ENCODE measurements at places on chromosomes 13 and 19. TPM values are rescaled to one million over a fixed set of nuclear protein-coding genes. Genes with fewer than 3 reads are reported as not detected.

DNA sequence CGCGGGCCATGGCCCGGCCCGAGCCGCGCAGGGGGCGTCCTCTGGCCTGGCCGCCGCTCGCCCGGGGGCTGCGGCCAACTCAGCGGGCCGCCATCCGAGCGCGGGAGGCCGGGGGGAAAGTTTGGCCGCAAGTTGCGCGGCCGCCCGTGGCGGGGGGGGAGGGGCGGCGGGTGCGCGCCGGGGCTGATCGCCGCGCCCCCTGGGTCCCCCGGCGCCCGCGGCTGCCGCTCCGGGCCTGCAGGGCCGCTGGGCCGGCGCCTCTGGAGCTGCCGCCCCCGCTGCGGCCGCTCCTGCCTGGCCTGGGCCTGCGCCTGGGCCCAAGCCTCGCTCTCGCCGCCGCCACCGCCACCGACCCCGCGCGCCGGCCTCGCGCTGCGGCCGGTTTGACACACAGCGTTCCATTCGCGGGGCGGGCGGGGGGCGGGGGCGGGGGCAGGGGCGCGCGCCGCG lies at the start of gene NR2F6:
Gene NR2F6 (minus strand): TSS at position 385 of the 450 bp plus-strand sequence. CDS start 699 bp downstream, outside the sequence.
- DNase-seq = no peak

GFY gene
- total RNA-seq = not detected

IL4I1 gene
- total RNA-seq = 0.40 TPM

GJB6 gene
- not detected for total RNA-seq

GDF15 gene
- 22.1 TPM for total RNA-seq

DNA sequence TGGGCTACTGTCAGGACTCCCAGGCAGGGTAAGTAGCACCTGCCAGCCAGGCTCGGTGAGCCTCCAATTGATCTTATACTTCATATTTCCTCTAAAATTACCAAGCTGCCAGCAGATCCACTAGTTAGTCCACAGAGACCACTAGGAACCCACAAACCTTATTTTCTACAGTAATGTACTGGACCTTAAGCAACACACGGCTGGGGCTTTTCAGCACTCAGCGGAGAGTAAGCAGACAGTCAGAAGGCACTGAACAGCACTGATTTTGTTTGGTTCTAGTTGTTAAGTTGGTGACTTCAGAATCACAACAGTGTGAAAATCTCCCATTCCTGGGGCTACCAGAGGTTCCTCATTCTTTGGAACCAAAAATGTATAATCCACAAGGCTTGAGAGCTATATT lies 56.1 kb downstream of the MRPL57 start:
- DNase-seq = no peak

ADGRE1 gene
- 0.33 TPM for total RNA-seq

FUT3 gene
- total RNA-seq = not detected

- DNase-seq = no peak
Measured at GRCh38 chr13:31862828-31863227, 123.5 kb downstream of the RXFP2 start.

WDR87 gene
- total RNA-seq = not detected

- DNase-seq = no peak
Measured at GRCh38 chr19:6551607-6552450, 21.0 kb downstream of the TNFSF9 start.

DNA sequence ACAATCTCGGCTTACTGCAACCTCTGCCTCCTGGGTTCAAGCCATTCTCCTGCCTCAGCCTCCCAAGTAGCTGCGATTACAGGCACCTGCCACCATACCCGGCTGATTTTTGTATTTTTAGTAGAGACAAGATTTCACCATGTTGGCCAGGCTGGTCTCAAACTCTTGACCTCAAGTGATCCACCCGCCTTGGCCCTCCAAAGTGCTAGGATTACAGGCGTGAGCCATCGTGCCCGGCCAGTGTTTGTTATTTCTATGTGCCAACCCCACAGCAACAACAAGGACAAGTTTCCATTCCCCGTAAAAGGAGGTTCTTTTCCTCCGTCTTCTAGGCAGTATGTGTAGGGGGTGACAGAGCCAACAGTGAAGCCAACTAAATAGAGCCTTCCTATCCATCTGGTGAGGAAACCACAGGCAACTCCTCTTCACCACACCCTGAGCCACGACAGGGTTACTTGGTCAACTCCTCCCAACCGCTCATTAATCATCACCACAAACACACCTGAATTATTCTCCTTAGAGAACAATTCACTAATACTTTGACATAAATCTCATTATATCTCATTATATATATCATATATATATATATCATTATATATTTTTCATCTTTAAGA lies 25.5 kb downstream of the FOXO1 start:
- DNase-seq = no peak

CEACAM3 gene
- total RNA-seq = not detected

DNA sequence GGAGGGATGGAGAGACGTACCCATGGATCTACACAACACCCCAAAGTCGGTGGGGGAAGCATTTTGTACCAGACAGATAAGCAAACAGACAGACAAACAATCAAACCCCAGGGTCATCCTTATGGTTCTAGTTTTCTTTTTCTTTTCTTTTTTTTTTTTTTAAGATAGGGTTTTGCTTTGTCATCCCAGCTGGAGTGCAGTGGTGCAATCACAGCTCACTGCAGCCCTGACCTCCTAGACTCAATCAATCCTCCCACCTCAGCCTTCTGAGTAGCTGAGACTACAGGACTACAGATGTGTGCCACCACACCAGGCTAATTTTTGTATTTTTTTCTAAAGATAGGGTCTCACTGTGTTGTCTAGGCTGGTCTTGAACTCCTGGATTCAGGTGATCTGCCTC lies 17.9 kb upstream of the FBL start:
- DNase-seq = no peak

DNA sequence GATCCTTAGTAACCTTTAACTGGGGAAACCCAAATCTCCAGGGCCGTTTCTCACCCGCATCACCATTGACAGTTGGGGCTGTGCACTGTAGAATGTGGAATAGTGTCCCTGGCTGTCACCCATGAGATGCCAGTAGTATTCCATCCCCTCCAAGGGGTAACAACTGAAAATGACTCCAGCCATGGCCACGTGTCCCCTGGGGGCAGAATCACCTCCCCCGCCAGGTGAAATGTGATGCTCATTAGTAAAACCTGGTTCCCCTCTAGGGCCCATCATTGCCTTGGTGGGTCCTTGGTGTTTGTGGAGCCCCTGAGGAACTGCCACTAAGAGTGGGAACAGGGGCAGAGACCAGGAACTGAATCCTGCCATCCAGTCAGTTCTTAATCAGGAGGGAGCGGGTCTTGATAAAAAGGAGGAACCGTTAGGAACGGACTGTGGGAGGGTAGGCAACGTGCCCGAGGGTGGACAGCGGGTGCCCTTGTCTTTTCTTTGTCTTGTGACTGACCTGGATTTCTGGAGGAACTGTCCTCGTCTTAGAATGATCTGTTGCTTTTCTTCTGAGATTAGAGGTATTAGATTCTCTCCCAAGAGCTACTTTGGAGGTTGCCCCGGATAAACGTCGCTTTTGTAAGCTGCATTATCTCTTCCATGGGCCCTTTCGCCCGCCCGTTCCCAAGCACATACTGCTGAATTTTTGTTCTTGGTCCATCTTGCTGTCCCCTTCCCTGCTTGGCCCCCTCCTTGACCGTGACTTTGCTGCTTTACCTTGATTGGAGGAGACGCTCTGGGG lies 3.5 kb downstream of the MYO9B start:
- no peak for DNase-seq

GRCh38 chr13:109355875-109356434 lies 430.4 kb downstream of the IRS2 start:
- DNase-seq = no peak

DNA sequence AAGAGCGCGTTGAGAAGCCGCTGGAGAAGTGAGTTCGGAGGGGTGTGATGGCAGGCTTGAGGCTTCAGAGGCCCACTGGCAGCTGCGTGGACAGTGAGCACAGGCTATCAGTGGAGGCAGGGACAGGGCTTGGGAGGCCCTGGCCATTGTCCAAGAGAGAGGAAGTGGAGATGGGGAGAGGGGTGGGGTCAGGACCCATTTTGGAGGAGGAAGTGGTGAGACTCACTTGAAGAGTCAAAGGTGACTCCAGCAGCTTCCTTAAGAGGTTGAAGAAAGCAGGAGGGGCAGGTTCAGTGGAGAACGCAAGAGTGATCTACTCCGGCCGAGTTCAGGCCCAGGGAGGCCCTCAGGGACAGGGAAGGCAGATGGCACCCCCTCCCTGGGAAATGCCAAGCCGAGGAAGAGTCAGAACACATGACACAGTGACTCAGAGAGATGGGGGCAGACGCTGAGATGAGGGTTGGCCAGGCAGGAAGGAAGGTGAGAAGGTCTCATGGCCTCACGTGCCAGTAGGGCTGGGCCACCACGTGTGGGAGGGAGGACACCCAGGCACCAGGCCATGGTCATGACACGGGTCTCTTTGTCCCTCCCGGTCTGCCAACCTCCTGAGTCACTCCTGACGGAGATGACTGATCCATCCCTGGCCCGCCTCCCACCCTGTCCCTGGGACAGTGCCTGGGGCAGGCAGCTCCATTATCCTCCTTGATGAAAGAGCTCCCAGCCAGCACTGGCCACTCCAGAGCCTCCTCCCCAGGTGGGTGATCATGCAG lies 10.1 kb upstream of the CD22 start:
- DNase-seq = peak; percentile 94

DNA sequence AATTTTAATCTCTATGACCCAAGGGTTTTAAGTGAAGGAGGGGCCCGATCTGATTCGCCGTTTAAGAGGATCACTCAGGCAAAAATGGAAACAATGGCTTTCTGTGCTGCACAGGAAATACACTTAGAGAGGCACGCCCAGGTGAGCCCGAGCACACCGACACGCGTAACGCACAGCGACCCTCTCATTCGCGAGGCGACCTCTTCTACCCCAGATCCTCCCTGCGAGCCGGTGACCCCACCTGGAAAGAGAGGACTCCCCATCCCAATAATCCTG lies 216 bp downstream of the SH2D3A start:
- DNase-seq = no peak

LIG4 gene
- total RNA-seq = 11.1 TPM

GRCh38 chr13:21822029-21822428 lies 151.2 kb downstream of the FGF9 start:
- DNase-seq = no peak

- no peak for DNase-seq
Measured at GRCh38 chr19:355134-355533, 10.5 kb upstream of the MIER2 start.

DNA sequence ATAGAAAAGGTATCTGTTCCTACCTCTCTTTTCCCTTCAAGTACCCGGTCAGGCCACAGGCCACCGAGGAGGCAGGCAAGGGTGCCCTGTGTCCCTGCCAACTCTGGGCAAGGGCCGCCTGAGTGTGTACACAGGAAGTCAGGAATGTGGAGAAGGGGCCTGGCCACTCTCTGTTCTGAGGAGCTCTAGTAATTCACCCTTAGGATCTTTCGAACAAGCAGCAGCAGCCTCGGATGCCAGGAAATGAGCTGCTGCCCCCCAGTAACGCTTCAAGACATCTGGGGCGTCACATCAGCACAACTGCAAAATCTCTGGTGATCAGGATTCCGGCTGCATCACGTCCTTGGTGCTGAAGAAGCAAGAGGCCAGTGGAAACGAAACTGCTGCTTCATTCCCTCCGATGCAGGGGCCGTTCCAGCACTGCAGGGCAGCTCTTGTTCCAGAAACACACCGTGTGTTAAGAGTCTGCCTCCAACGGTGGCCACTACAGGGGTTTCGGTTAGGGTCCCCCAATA lies 2.0 kb downstream of the RAB20 start:
- no peak for DNase-seq

DNA sequence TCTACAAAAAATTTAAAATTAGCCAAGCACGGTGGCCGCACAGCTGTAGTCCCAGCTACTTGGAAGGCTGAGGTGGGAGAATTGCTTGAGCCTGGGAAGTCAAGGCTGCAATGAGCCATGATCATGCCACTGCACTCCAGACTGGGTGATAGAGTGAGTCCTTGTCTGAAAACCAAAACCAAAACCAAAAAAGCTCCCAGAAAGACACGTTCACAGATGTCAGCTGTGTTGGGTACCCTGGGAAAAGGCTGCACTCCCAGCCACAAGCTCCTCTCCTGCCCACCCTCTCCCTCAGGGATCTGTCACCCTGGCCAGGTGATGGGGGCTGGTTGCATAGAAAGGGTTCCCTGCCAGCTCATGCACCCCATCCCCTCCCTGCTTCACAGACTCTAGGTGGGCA lies 53.3 kb downstream of the RNF6 start:
- DNase-seq = no peak
